Activated CD4-positive, alpha-beta T cell treated with anti-CD3 and anti-CD28 coated beads, Interleukin-2, amount 50 U/mL, for 4 hours (primary cell): ENCODE measurements at places on chromosomes 1 and 21.

DNA sequence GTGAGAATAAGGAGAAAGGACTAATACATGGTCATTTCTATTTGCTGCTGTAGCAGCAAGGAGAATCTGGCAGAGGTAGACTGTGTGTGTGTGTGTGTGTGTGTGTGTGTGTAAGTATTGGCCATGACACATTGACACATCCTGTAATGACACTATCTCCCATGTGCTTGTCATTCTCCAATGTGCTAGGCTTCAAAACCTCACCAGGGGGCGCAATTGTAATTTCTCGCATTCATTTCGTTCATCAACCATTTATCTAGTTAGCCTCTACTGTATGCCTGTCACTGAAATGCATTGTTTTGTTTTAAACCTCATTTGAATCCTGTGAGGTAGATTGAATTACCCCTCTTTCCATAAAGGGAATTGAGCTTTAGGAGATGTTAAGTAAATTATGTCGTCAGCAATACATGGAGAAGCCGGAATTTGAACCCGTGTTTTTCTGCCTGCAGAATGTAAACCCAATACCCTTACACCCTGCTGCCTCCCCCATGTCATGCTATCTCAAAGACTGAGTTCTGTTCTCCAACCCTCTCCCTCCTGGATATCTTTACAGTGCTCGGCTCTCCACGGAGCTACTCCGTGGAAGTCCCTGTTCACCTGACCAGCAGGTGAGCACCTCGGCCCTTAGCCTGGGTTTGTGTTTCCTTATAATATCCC lies 100.8 kb downstream of the UCK2 start:
- DNase-seq, result peak; percentile 18

DNA sequence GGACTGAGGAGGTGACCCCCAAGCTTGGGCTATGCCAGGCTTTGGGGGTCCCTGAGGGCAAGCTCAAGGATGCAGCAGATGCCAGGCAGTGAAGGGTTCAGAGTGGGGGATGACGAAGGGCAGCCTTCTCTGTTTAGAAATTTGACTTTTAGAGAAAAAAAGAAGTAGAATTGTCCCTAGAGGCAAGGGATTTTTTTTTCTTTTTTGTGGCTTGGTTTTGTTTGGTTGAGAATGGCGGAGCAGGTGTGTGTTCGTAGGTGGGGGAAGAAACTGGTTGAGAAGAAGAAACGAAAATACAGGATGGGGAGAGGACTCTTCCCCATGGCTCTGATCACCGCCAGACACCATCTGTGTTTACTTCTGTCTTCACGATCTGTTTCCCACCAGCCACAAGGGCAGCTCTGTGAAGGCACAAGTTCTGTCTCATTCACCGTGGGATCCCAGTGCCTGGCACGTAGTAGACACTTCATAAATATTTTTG lies 8.2 kb downstream of the PLA2G5 start:
- no peak for DNase-seq

GRCh38 chr1:218510153-218510772 lies 165.1 kb downstream of the TGFB2 start:
- DNase-seq, result no peak

- DNase-seq, result no peak
These were observed 240.7 kb downstream of the FOXD2 start for GRCh38 chr1:47678464-47678980.

DNA sequence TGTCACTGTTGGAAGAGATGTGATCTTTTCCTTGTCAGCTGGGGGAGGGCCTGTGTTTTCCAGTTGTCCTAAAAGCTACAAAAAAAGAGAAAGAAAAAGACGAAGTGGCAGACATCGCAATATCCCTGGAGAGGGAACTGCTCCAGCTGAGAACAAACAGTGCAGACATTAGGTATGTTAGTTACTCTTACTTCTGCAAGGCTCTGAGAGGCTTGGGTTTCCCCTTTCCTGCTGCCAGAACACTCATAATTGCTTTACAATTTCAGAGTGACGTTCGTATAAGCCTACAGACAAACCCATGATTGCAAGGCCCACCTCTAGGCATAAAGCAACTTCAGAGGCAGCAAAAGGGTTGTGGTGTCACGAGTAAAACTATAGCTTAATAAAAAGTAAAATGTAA lies 31.1 kb downstream of the CD160 start:
- DNase-seq, result no peak

- DNase-seq, result no peak
These were observed 213.0 kb downstream of the CRB1 start for GRCh38 chr1:197481101-197481500.

DNA sequence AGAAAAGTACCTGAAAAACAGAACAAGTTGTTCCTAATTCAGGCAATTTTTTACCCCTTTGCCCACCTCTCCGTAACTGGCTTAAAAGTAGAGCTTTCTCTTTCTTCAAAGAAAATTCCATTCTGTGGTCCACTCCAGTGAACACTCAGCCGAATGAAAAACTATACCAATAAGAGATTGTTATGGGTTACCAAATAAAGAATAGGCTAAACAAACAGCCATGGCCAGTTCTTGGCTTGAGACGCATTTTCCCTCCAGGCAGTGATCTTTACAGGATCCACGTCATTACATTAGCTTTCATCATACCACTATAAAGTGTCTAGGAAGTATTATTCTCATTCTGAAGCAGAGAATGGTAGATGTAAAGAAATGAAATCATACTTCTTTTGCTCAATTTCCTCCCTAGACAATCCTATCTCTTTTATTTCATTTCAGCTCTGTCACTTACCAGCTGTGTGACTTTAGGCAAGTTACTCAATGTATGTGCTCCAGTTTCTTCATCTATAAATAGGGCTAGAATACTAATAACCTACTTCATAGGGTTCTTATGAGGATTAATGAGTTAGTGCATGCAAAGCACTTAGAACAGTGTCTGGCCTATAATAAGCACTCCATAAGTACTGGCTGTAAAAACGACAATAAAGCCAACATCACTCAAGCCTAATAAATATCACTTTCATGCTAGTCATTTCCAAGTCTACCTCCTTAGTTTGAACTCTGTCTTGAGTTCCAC lies 26.5 kb upstream of the TRIM45 start:
- no peak for DNase-seq

- no peak for DNase-seq
These were observed 649.7 kb downstream of the PLPP3 start for GRCh38 chr1:55929652-55930051.
